ENCODE measurements at places on chromosomes 4 and X.

- no peaks in the 10 kb centered on the region for H3K27me3 ChIP-seq
- H3K4me3 ChIP-seq, result no peak overlapping the region
- DNase-seq, result no peak
- peak overlapping the region; percentile 53 for H3K27ac ChIP-seq
- no peaks in the 10 kb centered on the region for H3K36me3 ChIP-seq
Measured at GRCh38 chr4:140019619-140020347, 134.2 kb downstream of the MAML3 start.

- no peaks in the 10 kb centered on the region for H3K4me1 ChIP-seq
- H3K4me3 ChIP-seq, result no peak overlapping the region
- H3K27me3 ChIP-seq, result no peaks in the 10 kb centered on the region
- DNase-seq, result no peak
Measured at GRCh38 chr4:33060674-33061542, 2340.7 kb downstream of the PCDH7 start.

- no peaks in the 10 kb centered on the region for H3K36me3 ChIP-seq
- no peak overlapping the region for H3K4me3 ChIP-seq
- no peak for DNase-seq
- H3K27ac ChIP-seq, result peak overlapping the region; percentile 15
- no peaks in the 10 kb centered on the region for H3K4me1 ChIP-seq
Measured at GRCh38 chrX:41779030-41779564, 55.1 kb downstream of the GPR82 start.

DNA sequence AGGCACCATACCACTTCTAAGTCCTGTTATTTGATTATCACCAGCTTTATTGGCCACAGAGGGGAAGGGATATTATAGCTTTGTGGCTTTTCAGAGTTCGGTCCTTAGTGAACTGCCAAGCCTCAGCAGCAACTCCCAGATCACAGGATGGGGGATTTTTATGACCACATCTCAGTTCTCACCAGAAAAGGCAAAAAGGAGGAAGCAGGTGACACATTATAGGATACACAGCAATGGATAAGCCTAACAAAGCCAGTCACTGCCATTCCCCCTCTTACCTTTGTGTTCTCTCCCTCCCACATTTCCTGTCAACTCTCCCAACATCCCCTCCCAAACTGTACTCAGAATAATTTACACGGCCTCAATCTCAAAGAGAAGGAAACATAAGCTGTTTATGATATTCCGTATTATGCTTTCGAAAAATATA is 142.8 kb downstream of the MGST2 start:
- DNase-seq, result no peak

DNA sequence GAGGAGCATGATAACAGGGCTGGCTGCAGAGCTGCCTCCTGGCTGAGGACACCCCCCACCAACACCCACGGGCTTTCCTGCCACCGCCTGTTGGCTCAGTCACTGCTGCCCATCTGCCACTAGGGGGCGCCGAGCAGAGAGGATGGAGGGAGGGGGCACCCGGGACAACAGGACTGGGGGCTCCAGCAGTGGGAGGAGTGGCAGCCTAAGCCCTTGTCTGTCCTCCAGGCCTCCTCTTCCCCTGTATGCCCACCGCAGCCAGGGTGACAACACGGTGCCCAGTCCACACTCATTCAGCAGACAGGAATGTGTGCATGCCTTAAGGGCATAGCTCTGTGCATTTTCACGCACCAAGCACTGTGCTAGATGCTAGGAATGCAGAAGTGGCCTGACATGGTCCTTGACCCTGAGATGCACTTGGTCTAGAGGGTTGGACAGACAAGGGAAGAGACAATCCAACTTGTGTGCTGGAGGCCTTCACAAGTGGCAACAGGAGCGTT is 149.9 kb downstream of the AMMECR1 start:
- H3K36me3 ChIP-seq, result no peaks in the 10 kb centered on the region
- no peak for DNase-seq
- H3K4me1 ChIP-seq, result peaks cover 7% of the 10 kb centered on the region
- H3K27ac ChIP-seq, result no peak overlapping the region
- H3K27me3 ChIP-seq, result no peaks in the 10 kb centered on the region

GRCh38 chrX:46793386-46794143 is 34.6 kb upstream of the SLC9A7 start:
- no peaks in the 10 kb centered on the region for H3K36me3 ChIP-seq
- H3K27me3 ChIP-seq, result no peaks in the 10 kb centered on the region
- H3K27ac ChIP-seq, result no peak overlapping the region
- H3K4me1 ChIP-seq, result peaks cover 3% of the 10 kb centered on the region
- no peak for DNase-seq

DNA sequence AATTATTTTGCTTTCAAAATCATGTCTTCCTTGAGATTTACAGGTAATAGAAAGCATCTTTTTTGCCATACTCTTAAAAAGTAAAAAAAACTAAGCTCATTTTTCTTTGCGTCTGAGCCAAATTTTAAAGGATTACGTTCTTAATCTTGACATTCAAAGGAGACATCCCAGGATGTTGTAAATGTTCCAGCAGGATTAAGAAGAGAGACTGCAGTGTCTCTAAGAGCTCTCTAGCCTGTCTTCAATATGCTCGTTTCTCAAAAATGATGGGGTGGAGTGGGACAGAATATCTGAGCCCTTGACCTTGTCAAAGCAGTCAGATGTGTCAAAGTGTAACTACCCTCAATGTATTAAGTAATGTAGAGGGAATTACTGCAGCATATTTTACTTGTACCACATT is 363.3 kb downstream of the PCDH7 start:
- H3K36me3 ChIP-seq, result no peaks in the 10 kb centered on the region
- H3K4me3 ChIP-seq, result no peak overlapping the region
- no peak for DNase-seq
- H3K27ac ChIP-seq, result no peak overlapping the region

GRCh38 chr4:119082661-119083060 is 53.0 kb upstream of the MYOZ2 start:
- no peaks in the 10 kb centered on the region for H3K4me1 ChIP-seq
- H3K36me3 ChIP-seq, result no peaks in the 10 kb centered on the region
- DNase-seq, result no peak
- no peaks in the 10 kb centered on the region for H3K27me3 ChIP-seq
- H3K4me3 ChIP-seq, result no peak overlapping the region
- H3K27ac ChIP-seq, result no peak overlapping the region

- no peak overlapping the region for H3K4me3 ChIP-seq
- no peak for DNase-seq
- H3K27ac ChIP-seq, result no peak overlapping the region
Measured at GRCh38 chrX:17456526-17456925, 81.5 kb downstream of the NHS start.

DNA sequence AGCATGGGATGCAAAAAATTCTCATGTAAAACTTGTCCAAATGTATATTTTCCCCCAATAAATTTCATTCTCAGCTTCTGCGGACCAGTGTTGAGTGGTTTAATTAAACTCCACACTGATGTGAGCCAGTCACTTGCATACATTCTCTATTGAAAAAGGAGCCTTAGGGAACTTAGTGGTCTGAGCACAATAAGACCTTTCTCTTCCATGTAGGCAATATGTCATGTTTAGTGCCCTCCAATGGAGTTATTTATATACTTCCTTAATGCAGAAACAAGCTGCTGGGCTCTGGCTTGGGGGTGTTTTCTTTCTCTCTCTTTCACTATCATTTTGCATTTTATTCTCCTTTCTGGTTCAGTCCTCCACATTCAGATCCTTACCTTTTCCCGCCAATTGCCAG is 196.9 kb downstream of the ANAPC10 start:
- no peak for DNase-seq
- H3K4me3 ChIP-seq, result no peak overlapping the region
- no peaks in the 10 kb centered on the region for H3K27me3 ChIP-seq
- H3K27ac ChIP-seq, result no peak overlapping the region

GRCh38 chr4:2284934-2285612 is 23.2 kb upstream of the MXD4 start:
- peak; percentile 12 for DNase-seq
- no peaks in the 10 kb centered on the region for H3K27me3 ChIP-seq
- H3K36me3 ChIP-seq, result no peaks in the 10 kb centered on the region
- no peaks in the 10 kb centered on the region for H3K4me1 ChIP-seq

DNA sequence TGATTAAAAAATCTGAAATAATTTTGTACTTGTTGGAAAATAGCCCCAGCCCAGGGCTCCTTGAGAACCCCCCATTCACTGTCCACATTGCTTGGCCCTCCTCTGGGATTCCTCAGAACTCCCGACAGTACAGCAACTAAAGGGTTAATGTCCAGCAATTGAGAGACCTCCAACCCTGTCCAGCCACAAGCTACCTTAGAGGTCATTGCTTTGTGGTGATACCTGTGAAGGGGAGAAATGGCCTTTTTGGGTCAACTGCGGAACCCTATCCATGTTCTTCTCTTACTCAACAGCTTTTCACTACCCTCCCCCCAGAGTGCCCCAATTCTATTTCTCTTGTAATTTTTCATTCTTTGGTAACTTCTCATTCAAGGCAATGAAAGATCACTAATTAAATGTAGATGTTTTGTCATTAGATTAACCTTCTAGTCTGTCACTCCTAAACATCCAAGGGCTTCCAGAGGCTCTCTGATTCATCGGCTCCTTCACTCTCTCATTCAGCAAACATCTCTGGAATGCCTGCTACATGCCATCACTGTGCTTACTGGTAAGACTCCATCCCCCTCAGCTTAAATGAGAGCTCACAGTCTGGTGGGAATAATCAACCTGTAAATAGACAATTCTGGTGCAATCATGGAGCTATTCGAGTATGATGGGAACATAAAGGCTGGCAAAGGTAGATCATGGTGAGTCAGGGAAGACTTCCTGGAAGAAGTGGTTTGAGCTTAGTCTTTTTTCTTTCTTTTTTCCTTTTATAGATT is 241.4 kb upstream of the PGRMC2 start:
- H3K27me3 ChIP-seq, result no peaks in the 10 kb centered on the region
- no peak overlapping the region for H3K27ac ChIP-seq
- DNase-seq, result no peak

DNA sequence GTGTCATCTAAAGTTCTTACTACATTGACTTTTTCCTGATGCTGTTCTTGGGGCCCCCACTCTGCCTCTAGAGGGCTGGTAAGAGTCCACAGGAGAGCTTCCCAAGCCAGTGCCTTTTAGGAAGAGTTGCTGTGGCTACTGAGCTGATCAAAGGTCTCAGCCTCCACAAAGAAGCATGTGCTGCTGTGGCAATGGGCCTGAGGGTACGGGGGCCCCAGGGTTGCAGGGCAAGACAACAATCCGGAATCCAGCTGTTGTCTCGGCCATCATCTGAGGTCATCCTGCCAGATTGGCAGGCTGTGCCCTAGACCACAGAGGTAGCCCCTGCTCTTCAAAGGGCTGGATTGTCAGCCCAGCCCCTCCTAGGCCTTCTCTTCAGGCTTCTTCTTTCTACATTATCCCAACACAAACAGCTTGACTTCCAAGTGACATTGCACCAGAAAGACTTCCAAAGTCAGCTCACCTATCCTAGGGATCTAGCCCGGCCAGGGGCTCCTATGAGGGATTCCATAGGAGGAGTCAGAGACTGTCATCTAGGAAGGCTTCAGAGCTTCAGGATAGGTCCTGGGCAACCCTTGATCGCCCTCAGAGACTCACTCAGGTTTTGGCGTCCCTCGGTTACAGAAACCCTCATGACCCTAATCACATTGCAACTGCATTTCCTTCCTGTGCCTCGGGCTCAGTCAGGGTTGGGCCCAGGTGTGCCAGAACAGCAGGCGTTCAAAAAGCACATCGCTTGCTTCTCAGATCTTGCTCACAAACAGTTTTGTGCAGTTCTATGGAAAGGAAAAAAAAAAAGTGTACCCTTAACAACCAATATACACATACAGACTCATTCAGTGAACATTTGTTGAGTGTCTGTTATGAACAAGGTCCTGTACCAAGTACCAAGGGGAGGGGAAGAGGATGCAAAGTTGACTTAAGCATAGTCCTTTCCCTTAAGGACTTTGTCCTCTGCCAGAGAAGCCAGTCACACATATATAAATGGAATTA is 27.8 kb downstream of the SLC25A5 start:
- H3K4me3 ChIP-seq, result no peak overlapping the region
- H3K27ac ChIP-seq, result no peak overlapping the region
- no peaks in the 10 kb centered on the region for H3K36me3 ChIP-seq
- no peaks in the 10 kb centered on the region for H3K4me1 ChIP-seq

DNA sequence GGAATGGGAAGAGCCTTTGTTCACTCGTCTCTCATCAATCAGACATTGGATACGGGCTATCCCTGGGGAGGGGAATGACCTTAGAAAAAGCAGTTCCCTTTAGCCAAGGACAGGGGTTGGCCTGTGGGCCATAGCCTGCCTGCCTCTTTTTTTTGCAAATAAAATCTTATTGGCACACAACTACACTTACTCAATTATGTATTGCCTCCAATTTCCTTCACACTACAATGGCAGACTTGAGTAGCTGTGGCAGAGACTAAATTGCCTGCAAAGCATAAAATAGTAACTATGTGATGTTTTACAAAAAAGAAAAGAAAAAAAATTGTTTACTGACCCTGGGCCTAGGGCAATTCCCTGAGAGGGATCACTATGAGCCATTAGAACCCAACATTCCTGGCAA is 23.4 kb downstream of the PPP1R2C start:
- H3K4me1 ChIP-seq, result no peaks in the 10 kb centered on the region
- no peaks in the 10 kb centered on the region for H3K27me3 ChIP-seq
- H3K27ac ChIP-seq, result no peak overlapping the region
- no peak for DNase-seq
- H3K36me3 ChIP-seq, result no peaks in the 10 kb centered on the region

- H3K27me3 ChIP-seq, result no peaks in the 10 kb centered on the region
- no peak for DNase-seq
- H3K4me1 ChIP-seq, result no peaks in the 10 kb centered on the region
Measured at GRCh38 chrX:29478336-29479069, 736.9 kb upstream of the MAGEB2 start.

GRCh38 chr4:11732155-11732554 is 303.5 kb upstream of the HS3ST1 start:
- no peaks in the 10 kb centered on the region for H3K27me3 ChIP-seq
- no peak overlapping the region for H3K4me3 ChIP-seq
- H3K36me3 ChIP-seq, result no peaks in the 10 kb centered on the region
- DNase-seq, result no peak

- H3K4me1 ChIP-seq, result no peaks in the 10 kb centered on the region
- H3K36me3 ChIP-seq, result no peaks in the 10 kb centered on the region
- no peak overlapping the region for H3K27ac ChIP-seq
Measured at GRCh38 chrX:110327336-110327735, 9.5 kb upstream of the AMMECR1 start.

- no peaks in the 10 kb centered on the region for H3K27me3 ChIP-seq
- no peak for DNase-seq
- no peak overlapping the region for H3K4me3 ChIP-seq
- no peaks in the 10 kb centered on the region for H3K4me1 ChIP-seq
- H3K36me3 ChIP-seq, result no peaks in the 10 kb centered on the region
Measured at GRCh38 chrX:28324321-28324721, 262.9 kb upstream of the IL1RAPL1 start.

DNA sequence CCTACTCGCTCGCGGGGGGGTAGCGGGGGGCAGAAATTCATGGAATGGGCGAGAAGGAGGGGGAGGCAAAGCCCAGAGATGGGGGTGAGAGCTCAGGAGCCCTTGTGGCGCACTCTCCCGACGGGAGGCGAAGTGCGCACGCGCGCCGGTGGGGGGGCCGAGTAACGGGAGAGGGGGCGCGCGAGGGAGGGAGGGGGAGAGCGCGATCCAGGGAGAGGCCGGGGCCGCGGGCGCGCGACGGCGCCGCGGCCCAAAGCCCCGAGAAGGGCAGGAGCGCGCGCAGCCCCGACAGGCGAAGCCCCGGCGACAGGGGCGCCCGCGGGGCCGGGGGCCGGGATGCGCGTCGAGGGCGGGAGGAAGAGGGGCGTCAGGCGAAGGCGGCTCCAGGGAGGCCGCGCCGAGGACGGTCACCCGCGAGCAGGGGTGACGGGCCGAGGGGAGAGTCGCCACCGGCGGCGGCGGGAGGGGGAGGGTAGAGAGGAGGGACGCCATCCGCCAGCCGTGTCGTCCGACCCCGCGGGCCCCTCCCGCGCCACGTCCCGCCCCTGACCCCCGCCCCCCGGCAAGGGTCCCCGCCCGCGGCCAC is 421 bp downstream of the MECP2 start:
- H3K27me3 ChIP-seq, result no peaks in the 10 kb centered on the region
- H3K4me3 ChIP-seq, result peak overlapping the region; percentile 83
- peak overlapping the region; percentile 98 for H3K27ac ChIP-seq
- peak; percentile 78 for DNase-seq
- peaks cover 3% of the 10 kb centered on the region for H3K4me1 ChIP-seq
- H3K36me3 ChIP-seq, result no peaks in the 10 kb centered on the region
